ENCODE measurements at places on chromosomes 6 and 20.

GRCh38 chr20:44678990-44679611 is 27.6 kb upstream of the ADA start:
- DNase-seq, result no peak

GRCh38 chr20:43925801-43926200 is 11.1 kb downstream of the TOX2 start:
- DNase-seq, result peak; percentile 48

DNA sequence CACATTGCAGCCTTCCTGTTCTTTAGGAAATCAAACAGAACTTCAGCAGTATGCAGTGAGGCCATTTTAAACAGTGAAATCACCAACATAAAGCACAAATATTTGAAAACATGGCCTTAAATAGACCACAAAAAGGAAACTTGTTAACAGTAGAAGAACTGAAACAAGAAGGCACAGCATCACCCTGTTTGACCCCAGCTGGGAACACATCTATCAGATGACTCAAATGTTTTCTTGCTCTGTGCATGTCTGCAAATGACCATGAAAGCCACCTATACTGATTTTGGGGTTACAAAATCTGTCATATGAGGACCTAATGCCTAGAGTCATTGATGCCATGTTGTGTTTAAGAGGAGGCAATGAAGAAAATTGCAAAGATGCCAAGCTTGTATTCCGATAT is 123.8 kb upstream of the ADGRF1 start:
- DNase-seq, result no peak

GRCh38 chr20:25286917-25287316 is 39.0 kb downstream of the PYGB start:
- no peak for DNase-seq

- peak; percentile 18 for DNase-seq
Observed at GRCh38 chr20:11847827-11848226, 69.9 kb upstream of the BTBD3 start.

DNA sequence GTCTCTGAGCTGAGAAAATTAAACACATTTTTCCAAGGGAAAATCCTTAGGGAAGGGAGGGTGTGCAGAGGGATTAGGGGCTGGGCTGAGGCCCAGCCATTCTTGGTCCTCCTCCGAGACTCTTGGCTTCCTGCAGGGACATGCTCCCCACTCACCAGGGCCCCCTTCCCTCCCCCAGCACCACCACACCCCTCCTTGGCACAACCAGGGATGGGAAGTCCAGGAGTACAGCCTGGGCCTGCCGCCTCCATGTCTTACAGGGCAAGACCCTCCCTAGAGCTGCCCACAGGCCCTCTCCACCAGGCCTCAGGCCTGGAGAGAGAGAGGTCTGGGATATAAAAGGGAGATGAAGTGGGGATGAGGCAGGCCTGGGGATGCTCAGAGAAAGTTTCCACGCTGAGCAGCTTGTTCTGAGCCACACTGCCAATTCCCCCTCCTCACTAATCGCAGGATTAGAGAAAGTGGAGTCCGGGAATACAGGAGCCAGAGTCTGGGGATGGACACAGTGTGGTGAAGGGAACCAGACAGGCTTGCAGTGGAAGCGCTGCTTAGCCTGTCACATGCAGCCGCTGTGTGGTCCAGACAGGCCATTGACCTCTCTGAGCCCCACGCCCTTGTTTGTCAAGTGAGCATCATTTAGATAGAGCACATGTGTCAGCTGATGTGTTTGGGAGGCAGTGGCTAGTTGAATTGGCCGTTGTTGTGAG is 105.5 kb downstream of the MRPL14 start:
- DNase-seq, result no peak

GRCh38 chr20:54176610-54177009 is 2.8 kb upstream of the CYP24A1 start:
- DNase-seq, result no peak

DNA sequence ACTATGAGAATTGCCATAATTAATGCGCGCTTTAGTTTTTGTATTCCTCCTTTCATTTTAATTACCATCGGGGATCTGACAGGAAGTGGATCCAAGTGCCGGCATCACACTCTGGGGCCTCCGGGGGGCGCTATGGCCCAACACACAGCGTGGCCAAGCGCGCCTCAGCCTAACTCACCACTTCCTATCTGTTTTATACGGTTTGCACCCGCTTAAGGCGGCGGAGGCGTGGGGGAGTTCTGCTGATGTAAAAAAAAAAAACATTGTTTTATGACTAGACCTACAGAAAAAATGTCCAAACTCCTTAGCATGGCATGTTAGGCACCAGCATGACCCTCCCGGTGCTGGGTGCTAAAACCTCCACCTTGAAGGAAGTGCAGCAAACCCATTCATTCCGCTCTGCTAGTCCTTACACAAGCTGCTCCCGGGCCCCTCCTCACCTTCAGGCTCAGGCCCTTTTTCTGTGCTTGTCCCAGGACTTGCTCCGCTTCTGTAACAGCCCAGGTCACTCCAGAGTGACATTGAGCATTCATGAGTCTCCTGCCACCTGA is 4.5 kb upstream of the EBF4 start:
- DNase-seq, result peak; percentile 49

- no peak for DNase-seq
Observed at GRCh38 chr6:22113026-22113766, 183.6 kb downstream of the PRL start.

DNA sequence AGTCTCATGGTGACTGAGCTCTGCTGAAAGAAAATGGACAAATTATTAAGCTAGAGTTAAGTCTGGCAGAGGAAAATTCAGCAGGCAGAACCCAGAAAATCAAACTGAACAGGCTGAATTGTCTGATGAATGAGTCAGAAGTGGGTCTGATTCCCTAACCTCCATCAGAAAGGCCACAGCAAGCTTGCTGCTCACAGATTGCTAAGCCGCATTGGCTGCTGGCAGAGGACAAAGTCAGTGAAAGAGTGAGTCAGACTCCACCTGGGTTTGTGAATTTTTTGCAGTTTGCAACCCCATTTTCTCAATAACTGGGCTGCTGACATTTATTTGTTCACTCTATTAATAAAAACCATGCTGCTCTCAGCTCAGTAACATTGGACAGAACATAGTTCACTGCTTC is 191.3 kb downstream of the EPM2A start:
- no peak for DNase-seq

- DNase-seq, result no peak
Observed at GRCh38 chr6:105880030-105880492, 206.1 kb upstream of the PRDM1 start.

- DNase-seq, result no peak
Observed at GRCh38 chr20:5143851-5144250, 17.0 kb downstream of the CDS2 start.

- no peak for DNase-seq
Observed at GRCh38 chr20:61437280-61438206, 185.5 kb downstream of the CDH4 start.

GRCh38 chr6:81491454-81492101 is 260.9 kb downstream of the TENT5A start:
- DNase-seq, result no peak

DNA sequence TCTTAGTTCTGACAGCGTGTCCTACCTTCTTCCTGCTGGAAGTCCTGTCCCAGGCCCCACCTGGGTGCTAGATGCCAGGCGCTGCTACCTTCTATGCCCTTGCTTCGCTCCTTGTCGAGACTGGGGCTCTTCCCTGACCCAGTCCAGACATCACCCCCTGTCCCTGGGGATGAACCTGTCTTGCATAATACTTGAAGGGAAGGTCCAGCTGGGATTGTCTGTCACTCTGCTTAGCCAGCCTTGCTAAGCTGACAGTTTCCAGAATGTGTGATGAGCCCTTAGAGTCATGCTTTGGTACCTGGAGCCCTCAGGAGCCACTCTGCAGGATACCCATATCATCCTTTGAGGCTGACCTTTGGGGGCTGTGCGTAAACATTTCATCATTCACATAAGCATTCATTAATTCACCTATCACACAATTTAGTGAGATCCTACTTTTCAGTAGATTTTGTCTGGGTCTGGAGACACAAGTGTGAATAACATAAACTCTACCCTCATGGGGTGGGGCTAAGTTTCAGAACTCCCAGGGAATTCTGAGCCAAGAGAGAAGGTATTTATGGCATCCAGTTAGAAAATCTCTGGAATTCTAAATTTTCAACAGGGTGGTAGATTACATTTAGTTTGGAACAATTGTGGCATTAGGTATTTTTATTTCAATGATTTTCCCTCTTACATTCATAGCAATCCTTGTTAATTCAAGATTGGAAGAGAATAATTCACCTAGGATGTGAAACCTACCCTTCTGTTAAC is 151.1 kb upstream of the HDAC2 start:
- no peak for DNase-seq

Data from NCI-H1092 treated with DMSO at 0.1 percent for 48 hours (cell line).